ENCODE measurements at places on chromosomes 13 and 19.

- no peak for DNase-seq
These were observed 67.7 kb downstream of the KCTD15 start for GRCh38 chr19:33864311-33864850.

DNA sequence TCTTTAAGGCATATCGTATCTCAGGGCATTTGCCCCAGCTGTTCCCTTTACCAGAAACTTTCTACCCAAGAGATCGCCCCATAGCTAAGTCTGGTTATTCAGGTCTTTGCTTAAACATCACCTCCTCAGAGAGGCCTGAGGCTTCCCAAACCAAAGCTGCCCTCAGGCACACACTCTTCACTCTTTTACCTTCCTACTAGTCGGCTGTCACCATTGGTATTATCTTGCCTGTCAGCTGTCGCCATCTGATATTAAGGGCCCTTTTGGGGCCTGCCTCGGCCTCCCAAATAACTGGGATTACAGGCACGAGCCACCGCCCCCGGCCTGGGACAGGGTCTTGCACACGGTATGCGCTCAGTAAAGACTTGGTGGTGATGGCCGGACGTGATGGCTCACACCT lies 1.0 kb downstream of the GADD45GIP1 start:
- DNase-seq, result no peak

DNA sequence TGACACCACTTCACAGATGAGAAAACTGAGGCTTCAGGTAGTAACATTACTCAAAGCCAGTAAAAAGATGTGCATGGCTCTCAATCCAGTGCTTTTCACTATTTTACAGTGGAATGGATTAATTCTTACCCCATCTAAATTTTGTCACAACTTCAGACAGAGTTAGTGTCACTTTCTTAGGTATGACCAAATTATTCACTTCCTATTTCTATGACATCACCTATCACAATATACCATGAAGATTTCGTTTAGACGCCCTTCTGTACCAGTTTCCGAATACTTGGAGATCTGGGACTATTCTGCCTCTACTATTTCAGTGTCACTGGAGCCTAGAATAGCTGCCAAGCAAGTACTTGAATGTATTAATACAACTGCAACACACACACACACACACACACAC lies 437.5 kb downstream of the KLF12 start:
- DNase-seq, result no peak

DNA sequence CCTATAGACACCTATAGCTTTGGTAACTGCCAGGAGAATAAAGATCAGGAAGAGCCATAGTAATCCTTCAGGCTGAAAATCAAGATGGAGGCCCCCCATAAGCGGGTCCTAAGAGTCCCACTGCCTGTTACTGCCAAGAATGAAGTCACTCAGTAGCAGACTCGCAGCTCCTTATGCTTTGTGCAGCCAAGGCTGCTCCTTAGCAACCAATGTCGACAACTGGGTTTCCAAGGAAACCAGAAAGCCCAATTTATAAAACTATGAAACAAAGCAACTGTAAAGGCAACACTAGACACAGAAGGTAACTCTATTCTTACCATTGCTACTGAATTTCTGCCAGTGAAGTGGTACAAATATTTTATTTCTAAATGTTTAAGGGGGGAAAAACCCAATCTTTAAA lies 56.5 kb downstream of the DCLK1 start:
- DNase-seq, result no peak

DNA sequence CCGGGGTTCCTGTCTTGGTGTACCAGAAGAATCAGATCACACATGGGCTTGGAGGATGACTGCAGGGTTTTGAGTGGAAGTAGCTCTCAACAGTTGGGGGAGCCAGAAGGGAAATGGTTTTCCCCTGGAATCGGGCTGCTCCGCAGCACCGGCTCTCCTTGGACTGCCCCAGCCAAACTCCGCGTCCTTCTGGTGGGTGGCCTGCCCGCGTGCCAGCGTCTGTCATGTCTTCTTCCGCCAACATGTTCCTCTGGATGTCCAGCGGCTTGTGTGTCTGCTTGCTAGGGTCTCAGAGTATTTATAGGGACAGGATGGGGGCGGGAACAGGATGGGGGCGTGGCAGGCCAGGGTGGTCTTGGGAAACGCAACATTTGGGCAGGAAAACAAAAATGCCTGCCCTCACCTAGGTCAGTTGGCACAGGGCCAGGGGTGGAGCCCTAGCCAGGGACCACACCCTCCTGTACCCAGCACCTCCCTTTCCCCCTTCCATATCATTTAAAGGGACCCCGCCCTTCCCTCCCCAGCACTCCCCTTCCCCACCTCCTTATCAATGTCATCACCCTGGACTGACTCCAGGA lies 1.3 kb upstream of the ZNF30 start:
- no peak for DNase-seq

DNA sequence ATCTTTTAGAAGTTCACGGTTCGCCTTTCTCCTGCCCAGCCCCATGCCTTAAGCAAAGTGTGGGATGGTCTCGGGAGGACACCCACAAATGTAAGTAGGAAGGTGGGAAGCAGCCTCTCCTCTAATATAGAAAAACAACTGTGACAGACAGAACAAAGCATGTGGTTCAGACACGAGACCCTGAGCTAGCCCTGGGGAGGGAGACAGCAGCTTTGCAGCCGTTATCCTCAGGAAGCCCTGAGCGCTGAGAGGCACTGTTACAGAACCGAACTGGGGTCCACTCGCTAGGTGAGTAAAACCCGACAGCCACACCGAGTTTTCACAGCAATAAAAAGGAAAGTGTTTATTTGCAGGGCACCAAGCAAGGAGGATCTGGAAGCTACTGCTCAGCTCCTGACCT lies 210.6 kb downstream of the UQCRFS1 start:
- no peak for DNase-seq

DNA sequence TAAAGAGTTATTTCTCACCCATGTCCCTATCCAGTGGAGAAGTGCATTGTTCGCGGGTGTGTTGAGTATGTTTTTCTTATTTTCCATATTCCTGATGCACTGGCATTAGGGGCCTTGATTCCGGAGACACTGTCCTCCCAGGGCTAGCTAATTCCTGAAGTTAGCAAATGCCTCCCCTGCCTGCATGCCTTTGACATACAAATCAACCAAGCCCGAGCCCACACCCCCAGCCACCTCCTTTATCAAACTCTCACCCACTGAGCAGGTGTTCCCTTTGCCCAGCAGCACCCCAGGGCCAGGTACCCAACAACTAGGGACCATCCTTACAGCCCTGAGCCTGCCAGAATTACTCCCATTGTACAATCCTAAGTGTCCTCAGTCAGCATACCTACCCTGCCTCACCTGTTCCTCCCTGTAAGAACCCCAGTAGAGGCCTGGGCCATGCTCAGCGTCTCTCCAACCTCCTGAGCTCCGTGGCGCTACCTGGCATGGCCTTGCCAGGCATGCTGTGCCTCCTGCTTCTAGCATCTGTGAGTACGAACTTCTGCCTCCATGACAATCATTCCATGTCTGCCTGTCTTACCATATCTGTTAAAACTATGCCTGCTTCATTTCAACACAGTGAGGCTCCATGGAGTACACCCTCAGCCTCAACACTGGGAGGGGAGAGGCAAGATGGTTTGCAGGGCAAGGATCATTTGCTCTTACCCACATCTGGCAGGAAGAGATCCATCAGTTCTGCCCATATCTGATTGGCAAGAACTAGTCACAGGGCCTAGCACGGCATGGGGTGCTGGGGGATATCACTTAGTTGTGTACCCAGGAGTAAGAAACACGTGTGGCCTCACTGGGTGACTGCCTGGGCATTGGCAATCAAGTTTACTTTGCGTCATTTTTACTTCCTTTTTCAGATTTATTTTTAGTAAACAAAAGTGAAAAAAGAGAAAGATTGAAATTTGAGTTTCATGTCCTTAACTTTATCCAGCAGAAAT lies 203.9 kb downstream of the SHISA2 start:
- no peak for DNase-seq

- DNase-seq, result no peak
These were observed 20.3 kb upstream of the CACNA1A start for GRCh38 chr19:13526552-13526951.

DNA sequence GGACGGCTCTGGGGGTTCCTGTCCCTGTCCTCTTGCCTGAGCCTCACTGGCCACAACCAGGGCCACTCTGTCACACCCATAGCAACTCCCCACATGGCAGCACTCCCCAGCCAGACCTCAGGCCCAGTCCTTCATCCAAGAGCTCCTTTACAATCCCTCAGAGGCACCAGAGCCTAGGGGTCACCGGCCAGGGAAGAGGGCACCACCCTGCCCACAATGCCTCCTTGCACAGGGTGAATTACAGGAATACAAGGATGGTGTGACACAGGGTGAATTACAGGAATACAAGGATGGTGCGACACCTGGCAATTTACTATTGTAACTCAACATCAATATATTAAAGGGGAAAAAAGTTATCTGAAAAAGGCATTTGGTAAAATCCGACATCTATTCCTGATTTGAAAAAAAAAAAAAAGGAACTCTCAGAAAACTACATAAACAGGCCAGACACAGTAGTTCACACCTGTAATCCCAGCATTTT lies 16.5 kb downstream of the MIER2 start:
- no peak for DNase-seq

- no peak for DNase-seq
These were observed 409.0 kb downstream of the COG6 start for GRCh38 chr13:40064154-40065097.

DNA sequence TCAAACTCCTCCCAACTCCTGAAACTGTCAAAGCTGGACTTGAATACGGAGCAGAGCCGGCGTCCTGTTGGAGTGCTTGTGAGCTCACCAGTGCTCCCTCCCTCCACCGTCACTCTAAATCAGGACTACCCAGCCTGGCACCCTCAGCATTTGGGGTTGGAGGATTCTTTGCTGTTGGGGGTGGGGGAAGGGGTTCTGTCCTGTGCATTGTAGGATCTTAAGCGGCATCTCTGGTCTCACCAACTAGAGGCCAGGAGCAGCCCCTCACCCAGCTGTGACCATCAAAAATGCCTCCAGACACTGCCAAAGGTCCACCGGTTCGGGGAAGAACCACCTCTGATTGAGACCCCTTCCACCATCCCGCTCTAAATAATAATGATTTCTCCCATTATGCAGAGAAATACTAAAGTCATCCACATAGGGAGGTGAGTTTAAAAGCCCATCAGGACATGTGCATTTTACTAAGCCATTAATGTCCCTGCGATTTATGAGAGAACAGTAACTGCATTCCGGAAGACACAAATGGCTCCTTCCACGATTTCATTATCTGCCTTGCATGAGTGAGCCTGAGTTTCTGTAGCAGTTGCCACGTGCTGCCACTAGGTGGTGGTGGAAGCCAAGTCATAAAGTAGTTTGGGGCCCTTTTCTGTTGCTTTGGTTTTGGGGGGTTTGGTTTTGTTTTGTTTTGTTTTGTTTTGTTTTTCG lies 16.1 kb upstream of the USP29 start:
- peak; percentile 22 for DNase-seq

DNA sequence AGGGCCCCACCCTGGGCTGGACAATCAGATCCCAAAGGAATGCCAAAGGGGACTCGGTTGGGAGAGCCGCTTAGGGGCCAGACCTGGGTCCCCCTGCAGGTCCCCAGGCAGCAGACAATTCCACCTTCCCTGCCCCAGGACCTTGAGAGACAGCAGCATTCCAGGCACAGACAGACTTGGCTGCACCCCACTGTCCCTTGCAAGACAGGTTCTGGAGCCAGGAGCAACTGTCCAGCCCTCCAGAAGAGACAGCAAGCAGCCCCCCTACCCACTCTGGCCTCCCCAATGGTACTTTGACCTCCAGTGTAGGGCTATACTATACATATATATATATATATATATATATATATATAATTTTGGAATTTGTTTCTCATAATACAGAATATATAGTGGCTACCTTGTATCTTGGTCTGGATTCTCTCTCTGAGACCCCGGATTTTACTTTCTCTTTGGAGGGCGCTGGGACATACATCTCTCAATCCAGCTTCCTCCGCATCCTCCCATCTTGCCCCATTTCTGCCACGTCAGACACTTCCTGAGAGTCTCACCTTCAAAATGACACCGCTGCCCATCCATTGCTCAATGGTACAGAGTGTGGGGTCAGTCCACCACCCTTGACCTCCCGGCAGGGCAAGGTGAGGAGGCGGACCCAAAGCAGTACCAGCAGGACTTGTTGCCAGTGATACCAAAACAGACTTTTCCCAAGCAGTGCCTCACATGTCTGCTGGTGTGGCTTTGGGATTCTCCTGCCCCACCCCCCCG lies 12.7 kb downstream of the SMIM24 start:
- DNase-seq, result no peak

- no peak for DNase-seq
These were observed 889 bp downstream of the GTF2F2 start for GRCh38 chr13:45120967-45121831.

DNA sequence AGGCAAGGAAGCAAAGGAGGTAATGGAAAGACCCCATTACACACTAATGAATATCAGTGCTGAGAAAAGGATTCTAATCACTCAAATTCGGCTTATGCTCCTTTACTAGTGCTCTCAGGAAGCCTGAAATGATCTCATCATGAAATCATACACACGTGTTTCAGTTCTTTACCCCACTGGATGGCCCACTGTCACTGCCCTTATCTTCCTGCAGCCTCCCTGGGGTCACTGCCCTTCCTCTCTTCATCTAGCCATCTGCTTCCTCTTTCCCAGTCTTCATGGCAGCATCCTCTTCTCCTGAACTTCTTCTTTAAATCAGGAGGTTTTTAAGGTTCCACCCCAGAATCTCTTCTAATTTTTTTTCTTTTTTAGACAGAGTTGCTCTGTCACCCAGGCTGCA lies 27.9 kb upstream of the EEF1AKMT1 start:
- no peak for DNase-seq

DNA sequence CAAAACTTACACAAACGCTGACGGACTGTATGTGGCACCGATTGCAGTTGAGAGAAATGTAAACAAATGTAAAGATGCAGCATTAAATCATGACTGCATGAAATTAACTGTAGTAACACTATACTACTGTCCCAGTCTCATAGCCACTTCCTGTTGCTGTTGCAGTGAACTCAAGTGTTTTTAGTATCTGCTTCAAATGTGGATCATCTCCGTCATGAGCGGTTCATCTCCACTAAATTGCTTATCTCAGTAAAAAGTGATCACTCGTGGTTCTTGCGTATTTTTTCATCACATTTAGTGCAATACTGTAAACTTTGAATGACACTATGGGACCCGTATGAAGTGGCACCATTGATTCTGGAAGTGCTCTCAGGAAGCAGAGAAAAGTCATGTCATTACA lies 60.3 kb upstream of the RNF113B start:
- DNase-seq, result no peak

- DNase-seq, result no peak
These were observed 61.1 kb upstream of the HMGB1 start for GRCh38 chr13:30526612-30527495.

GRCh38 chr13:59111751-59112171 lies 1052.0 kb downstream of the DIAPH3 start:
- peak; percentile 62 for DNase-seq

- DNase-seq, result no peak
These were observed at the start of gene ATP8B3 for GRCh38 chr19:1811942-1812425. Gene ATP8B3 (minus strand): TSS chr19:1812276. CDS start chr19:1811736, 540 bp downstream.

GRCh38 chr19:15185188-15185587 lies 15.6 kb downstream of the NOTCH3 start:
- DNase-seq, result no peak

GRCh38 chr19:41860419-41861115 lies 512 bp downstream of the RPS19 start:
- no peak for DNase-seq

Data from non-pigmented ciliary epithelial cell (primary cell).